ENCODE measurements at places on chromosomes 12 and 14. TPM values are rescaled to one million over a fixed set of nuclear protein-coding genes. Genes with fewer than 3 reads are reported as not detected.

SBNO1 gene
- 23.4 TPM for total RNA-seq

KLRC1 gene
- not detected for total RNA-seq

USP44 gene
- 0.23 TPM for total RNA-seq

ACAD10 gene
- 9.2 TPM for total RNA-seq

MANSC4 gene
- not detected for total RNA-seq

C12orf54 gene
- not detected for total RNA-seq

SERPINA12 gene
- total RNA-seq = not detected

TAS2R42 gene
- total RNA-seq = not detected

SMOC1 gene
- 19.6 TPM for total RNA-seq

RIPK3 gene
- total RNA-seq = not detected

ANKRD33 gene
- total RNA-seq = 0.12 TPM

RTL1 gene
- 0.26 TPM for total RNA-seq

GAS2L3 gene
- 9.2 TPM for total RNA-seq

C14orf39 gene
- total RNA-seq = not detected

TESPA1 gene
- not detected for total RNA-seq

SLC5A8 gene
- total RNA-seq = not detected

FAM186B gene
- total RNA-seq = 0.15 TPM

ACSM4 gene
- total RNA-seq = not detected

DCAF5 gene
- total RNA-seq = 16.4 TPM

KRT73 gene
- not detected for total RNA-seq

SLC25A47 gene
- not detected for total RNA-seq

MGP gene
- total RNA-seq = not detected

CELA1 gene
- total RNA-seq = not detected

ADAM21 gene
- not detected for total RNA-seq

SLC6A15 gene
- 3.0 TPM for total RNA-seq

DENND5B gene
- total RNA-seq = 15.8 TPM

RAB21 gene
- total RNA-seq = 42.5 TPM

MYRFL gene
- total RNA-seq = not detected

GOLGA5 gene
- total RNA-seq = 27.0 TPM

GARIN6 gene
- total RNA-seq = not detected

KLRK1 gene
- total RNA-seq = not detected

DPF3 gene
- 0.22 TPM for total RNA-seq

TMPRSS12 gene
- not detected for total RNA-seq

GALC gene
- 9.9 TPM for total RNA-seq

DDN gene
- 0.77 TPM for total RNA-seq

PTPRQ gene
- total RNA-seq = 0.03 TPM

PIWIL1 gene
- 0.03 TPM for total RNA-seq

A2ML1 gene
- total RNA-seq = not detected

OR10A7 gene
- total RNA-seq = not detected

JPH4 gene
- total RNA-seq = not detected

All from A549 treated with CORT108297 at 1 μM for 4 hours (cell line).